ENCODE measurements at places on chromosomes 13 and 19.

DNA sequence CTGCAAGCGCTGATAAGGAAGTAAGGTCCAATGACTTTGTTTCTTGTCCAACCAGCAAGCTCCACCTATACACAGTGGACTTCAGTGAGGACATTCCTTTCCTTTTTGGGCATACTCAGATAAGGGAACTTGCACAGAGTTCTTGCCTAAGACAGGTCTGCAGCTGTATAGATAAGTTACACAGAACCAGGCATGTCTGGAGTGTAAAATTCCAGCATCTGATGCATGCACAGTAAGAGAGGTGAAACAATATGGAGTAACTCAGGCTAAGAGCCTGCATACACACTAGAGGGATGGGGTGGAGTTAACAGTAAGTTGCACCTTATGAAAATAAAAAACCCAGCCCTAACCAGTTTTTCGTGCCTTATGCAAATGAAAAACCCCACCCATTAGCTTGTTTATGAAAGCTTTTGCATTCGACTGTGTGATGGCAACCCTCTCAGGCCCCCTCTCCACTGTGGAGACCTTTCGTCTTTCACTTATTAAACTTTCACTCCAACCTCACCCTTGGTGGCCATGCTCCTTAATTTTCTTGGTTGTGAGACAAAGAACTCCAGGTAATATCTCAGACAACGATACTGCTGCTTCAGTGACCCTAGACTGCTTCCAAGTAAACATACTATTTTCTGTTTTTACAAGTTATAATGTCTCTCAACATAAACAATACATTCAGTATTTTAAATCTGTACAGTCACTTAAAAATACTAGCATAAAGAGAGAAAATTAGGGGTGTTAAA lies 2859.0 kb upstream of the PCDH20 start:
- DNase-seq, result no peak

- no peak for DNase-seq
Observed at GRCh38 chr13:77000475-77000874, 8.6 kb downstream of the CLN5 start.

- peak; percentile 66 for DNase-seq
Observed at GRCh38 chr19:50252111-50252886, 48.9 kb downstream of the MYH14 start.

GRCh38 chr13:91280801-91281200 lies 66.7 kb upstream of the MIR17HG start:
- DNase-seq, result no peak

GRCh38 chr13:20028953-20029352 lies 70.4 kb downstream of the ZMYM2 start:
- no peak for DNase-seq

GRCh38 chr13:99265821-99266426 lies 7.7 kb upstream of the GPR18 start:
- DNase-seq, result no peak

- DNase-seq, result no peak
Observed at GRCh38 chr13:94548821-94549231, 47.1 kb downstream of the TGDS start.

Measured in activated naive CD4-positive, alpha-beta T cell treated with anti-CD3 and anti-CD28 coated beads, Interleukin-2, amount 50 U/mL, for 72 hours (primary cell).